ENCODE measurements at places on chromosomes 12 and 14.
A peak's percentile ranks its signal among the peaks of the same experiment; 100 is the strongest.

GRCh38 chr12:57237932-57238853 lies 8.7 kb downstream of the SHMT2 start:
- no peak for DNase-seq

GRCh38 chr14:32013083-32013482 lies 64.0 kb upstream of the ARHGAP5 start:
- DNase-seq = no peak

DNA sequence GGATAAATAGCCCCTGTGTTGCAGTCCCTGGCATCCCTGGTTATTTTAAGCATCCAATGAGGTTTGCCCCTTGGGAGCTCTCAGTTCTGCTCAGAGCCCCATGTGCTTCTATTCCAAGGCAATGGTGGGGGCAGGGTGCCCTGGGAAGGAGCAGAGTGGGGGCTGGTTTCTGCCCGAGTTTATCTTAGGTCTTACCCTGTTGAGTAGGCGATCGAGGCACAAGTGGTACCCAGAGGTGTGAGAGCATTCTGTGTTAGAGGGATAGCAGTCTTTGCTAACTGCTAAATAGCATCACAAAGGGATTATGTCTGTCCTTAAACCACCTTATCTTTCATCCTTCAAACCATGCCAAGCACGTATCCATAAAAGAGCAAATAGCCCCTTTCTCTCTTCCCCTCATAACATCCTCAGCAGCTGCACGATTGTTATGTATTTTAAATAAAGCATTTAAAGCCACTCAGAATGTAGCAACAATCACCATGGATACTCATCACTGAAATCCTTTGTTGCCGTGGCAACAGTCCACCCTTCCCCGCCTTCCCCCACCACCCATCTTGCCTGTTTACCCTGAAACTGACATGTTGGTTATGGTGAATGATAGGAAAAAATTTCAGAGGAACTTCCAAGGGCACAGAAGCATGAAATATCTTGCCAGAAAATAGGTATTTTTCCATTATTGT lies 139.3 kb downstream of the PTPN11 start:
- DNase-seq = no peak

DNA sequence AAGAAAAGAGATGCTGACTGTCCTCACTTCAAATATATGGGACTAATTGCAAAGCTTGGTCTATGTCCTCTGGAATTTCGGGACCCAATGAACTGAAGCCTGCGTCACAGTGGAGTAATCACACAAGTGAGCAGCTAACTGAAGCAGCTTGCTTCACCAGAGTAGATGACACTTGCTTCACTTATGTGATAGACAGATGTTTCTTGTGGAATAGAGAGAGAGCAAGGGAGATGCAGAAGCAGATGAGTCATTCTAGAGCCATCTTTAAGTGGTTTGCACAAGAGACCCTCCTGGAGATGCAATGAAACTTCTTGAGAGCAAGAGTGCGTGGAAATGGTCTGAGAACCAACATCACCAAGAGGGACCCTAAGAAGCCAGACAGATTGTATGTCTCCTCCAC lies 1537.1 kb upstream of the FLRT2 start:
- DNase-seq = no peak

DNA sequence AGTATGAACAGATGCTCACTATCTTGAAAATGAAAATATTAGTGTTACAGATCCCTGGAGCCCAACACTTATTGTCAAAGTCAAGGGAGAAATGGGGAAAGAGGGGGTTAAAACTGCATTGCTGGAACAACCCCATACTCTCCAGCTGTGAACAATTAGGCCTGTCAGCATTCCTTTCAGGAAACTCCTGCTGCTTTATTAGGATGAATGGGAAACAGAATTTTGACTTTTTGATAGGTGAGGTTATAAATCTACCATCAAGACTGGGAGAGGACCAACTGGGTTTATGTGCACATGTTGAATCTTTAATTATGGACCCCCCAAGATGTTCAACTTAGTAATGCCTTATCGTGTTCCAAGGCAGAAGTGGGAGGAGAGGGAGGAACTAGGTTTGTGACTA lies 85.0 kb downstream of the TMTC1 start:
- DNase-seq = no peak

DNA sequence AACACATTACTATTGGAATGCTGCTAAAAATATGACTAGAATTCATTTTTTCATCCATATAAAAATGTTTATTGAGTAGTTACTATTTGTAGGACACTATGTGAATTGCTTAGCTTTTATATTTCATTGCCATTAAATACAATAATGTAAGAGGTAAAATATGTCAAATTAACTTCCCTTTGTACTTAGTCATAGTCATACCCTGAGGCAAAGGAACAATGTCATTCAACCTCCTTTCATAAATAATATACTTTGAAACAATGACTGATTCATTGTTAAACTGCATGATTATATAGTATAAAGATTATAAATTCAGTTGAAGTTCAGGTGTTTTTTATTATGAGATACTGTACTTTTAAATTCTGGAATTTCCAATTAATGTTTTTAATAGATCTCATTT lies 105.2 kb downstream of the GARIN6 start:
- no peak for DNase-seq

- DNase-seq = no peak
Observed at GRCh38 chr12:6180268-6181051, 19.7 kb upstream of the CD9 start.

GRCh38 chr12:117187421-117187820 lies 2.8 kb downstream of the FBXO21 start:
- no peak for DNase-seq

- no peak for DNase-seq
Observed at GRCh38 chr14:82447586-82447985, 913.9 kb upstream of the SEL1L start.

DNA sequence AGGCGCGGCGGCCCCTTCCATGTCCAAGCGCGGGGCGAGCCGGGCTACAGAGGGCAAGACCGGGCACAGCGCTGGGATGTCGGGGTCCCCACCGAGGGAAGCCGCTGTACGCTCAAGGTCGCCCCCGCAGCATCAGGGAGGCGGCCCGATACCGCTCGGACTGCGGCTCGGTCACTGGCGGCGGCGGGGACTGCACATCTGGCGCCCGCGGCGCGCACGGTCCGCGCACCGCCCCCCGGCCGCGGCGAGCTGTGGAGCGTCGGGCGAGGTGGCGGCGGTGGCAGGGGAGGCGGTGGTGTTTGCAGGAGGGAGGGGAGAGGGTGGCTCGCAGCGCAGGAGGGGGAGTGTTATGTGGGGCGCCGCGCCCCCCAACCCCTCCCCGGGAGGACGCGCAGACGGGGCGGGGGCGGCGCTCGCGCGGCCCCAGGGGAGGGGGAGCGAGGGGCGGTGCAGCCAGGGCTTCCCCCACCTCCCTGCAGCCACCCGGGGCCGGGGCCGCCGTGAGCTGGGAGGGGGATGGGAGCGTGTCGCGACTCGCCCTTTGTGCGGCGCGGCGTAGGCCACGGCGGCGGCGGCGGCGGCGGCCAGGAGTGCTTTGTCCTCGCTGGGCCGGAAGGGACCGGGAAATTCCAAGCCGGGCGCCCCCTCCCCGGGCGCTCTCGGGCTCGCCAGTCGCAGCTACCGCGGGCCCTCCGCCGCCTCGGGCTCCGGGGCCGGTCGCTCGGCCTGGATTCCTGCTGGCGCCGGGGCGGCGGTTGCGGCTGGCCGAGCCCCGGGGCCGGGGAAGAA lies at the start of gene NUAK1:
NUAK1 (minus strand) TSS at position 322 of the 789 bp plus-strand sequence; CDS start at position 21, 301 bp downstream.
- DNase-seq = no peak

GRCh38 chr14:73747379-73748211 lies 33.4 kb upstream of the PNMA1 start:
- DNase-seq = no peak

- no peak for DNase-seq
Observed at GRCh38 chr12:130830246-130830551, 8.9 kb downstream of the STX2 start.

DNA sequence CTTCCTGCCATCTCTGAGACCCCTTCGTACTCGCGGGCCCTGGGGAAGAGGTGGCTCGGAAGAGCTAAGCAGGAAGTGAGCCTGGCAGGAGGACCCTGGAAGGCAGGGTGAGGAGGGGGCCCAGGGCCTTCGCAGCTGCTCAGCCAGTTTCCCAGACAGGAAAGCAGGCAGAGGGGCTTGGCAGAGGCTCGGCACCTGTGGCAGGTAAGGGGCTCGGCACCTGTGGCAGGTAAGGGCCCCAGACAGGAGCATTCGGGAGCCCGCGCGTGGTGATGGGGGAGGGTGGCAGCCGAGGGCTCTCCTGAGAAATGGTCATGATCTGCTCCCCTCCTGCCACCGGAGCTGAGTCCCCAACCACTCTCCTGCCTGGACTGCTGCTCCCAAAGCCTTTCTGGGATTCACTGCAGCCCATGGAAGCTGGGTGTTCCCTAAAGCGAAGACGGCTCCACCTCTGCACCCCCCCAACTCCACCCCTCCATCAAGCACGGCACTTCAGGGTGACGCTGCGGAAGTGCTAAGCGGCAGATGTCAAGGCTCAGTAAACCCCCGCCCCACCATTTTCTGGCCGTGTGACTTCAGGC lies 63.2 kb downstream of the PRIMA1 start:
- DNase-seq = no peak

- no peak for DNase-seq
Observed at GRCh38 chr12:54019091-54019811, 9.0 kb upstream of the HOXC6 start.

DNA sequence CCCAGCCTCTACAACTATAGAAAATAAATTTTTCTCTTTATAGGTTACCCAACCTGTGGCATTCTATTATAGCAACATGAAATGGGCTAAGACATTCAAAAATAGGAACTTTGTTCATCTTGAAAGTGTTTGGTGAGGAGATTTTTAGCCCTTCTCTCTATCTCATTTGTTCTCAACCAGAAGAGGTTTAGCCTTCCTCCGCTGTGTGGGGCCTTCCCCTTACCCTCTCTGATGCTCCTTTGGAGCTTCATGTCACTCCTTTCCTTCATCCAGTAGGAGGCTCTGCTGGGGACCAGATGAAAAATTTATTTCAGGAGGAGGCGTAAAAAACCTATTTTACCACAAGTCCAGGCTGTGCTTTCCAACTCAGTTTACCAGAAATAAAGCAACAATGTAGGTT lies 94.1 kb downstream of the RTN1 start:
- no peak for DNase-seq

- no peak for DNase-seq
Observed at GRCh38 chr12:27014859-27015729, 910 bp upstream of the TM7SF3 start.

DNA sequence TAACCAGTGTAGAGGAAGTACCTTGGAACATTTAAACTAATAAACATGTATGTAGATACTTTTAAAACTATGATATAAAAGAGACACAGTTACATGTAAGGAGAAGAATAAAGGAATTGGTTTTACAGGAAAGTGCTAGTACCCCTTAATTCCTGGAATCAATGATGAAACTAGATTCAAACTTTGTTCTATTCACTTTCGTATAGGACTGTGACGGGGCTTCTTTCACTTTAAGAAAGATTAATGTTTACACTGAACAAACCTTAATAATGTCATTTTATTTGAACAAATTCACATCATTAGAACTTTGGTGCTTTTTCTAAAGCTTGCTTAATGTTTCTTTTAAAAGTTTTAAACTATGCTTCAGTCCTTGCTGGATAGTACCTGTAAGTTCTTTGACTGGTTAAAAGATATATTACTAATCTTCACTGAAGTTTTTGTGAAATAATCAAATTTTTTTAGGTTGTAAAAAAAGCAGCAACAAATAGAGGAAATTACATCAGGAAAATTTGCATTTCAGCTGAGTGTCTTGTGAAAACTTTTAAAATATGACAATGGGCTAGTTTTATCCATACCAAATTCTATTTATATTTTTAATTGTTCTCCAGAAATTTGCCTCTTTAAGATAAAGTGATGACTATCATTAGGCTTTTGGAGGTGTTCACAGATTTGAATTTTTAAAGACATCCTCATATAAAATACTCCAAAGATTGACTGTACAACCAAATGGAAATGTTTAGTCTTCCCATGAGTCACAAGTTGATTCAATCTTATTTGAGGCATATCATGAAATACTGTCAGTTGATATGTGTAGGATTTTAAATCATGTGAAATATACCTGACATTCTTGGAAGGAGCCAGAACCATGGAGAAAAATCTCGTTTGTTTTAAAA lies 36.2 kb downstream of the PAPOLA start:
- DNase-seq = no peak

DNA sequence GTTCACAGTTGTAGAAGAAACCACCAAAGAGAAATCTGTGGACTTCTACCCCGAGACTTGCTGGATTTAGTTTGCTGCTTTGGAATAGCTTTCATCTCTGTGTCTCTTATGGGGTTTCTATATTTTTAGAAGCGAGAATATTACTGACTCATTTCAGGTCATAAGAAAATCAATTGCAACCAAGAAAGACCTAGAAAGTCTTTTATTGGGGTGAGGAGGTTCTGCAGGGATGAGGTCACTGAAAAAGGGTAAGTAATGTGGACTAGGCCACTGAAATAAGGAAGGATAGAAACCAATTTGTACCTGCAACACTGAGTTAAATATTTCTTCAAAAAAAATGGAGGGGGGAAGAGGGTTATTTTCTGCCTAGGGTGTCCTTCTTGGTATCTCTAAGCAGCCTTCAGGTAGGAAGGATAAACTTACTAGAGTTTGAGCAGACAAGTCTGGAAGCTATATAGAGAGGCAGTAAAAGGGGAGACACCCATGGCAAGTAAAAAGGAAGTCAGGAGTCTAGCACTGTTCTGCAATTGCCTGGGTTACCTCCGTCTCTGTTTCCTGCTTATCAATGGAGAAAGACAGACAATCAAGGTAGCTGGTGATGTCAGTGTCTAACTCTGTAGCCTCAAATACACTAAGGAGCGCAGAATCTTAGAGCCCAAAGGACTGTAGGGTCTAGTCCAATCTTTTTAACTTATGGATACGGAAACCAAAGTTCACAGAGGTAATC lies 19.6 kb upstream of the KERA start:
- DNase-seq = no peak

- no peak for DNase-seq
Observed at GRCh38 chr12:124745465-124745890, 118.2 kb downstream of the SCARB1 start.

DNA sequence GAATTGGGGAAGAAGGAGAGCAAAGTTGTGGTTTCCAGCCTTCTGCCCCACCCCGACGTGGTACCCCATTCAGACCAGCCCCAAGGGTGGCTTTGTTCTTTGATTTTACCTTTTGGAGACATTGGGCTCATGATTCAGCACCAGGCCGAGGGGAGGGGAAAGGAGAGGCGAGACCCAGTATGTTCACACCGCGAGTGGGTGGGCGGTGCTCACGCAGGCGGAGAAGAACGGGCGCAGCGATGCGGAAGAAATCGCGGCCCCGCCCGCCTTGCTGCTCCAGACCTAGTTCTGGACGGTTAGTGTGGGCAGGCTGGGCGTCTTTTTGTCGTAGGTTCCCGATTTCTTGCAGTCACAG lies 963 bp downstream of the ATL1 start:
- peak; percentile 63 for DNase-seq

- DNase-seq = no peak
Observed at GRCh38 chr14:90795744-90796143, 20.5 kb downstream of the TTC7B start.

- DNase-seq = no peak
Observed at GRCh38 chr12:50363141-50363540, 33.3 kb downstream of the FAM186A start.

- no peak for DNase-seq
Observed at GRCh38 chr14:92914087-92914656, 8.8 kb upstream of the CHGA start.

GRCh38 chr14:71863049-71863448 lies 69.2 kb upstream of the RGS6 start:
- no peak for DNase-seq

GRCh38 chr12:115922952-115923564 lies 354.4 kb downstream of the MED13L start:
- DNase-seq = no peak

Data from stimulated activated CD4-positive, alpha-beta T cell treated with anti-CD3 and anti-CD28 coated beads, Interleukin-1b, Interleukin-23, amount 100 ng/mL, for 4 hours (primary cell).